ENCODE measurements at places on chromosomes 7 and 10. TPM values are rescaled to one million over a fixed set of nuclear protein-coding genes. Genes with fewer than 3 reads are reported as not detected.

The HABP2 gene
- 0.13 TPM for total RNA-seq

The OR2A1 gene
- not detected for total RNA-seq

The VAX1 gene
- 4.6 TPM for total RNA-seq

DNA sequence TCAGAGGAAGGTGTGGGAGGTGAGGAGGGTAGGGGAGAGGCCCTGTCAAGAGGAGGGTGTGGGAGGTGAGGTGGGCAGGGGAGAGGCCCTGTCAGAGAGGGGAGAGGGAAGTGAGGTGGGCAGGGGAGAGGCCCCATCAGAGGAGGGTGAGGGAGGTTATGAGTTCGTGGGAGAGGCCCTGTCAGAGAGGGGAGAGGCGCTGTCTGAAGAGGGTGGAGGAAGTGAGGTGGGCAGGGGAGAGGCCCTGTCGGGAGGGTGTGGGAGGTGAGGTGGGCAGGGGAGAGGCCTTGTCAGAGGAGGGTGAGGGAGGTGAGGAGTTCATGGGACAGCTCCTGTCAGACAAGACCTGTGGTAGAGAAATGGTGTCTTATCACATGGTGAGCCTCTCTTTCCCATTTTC is 74.4 kb downstream of the INPP5A start:
- no peak overlapping the region for H3K4me3 ChIP-seq
- no peaks in the 10 kb centered on the region for H3K36me3 ChIP-seq

DNA sequence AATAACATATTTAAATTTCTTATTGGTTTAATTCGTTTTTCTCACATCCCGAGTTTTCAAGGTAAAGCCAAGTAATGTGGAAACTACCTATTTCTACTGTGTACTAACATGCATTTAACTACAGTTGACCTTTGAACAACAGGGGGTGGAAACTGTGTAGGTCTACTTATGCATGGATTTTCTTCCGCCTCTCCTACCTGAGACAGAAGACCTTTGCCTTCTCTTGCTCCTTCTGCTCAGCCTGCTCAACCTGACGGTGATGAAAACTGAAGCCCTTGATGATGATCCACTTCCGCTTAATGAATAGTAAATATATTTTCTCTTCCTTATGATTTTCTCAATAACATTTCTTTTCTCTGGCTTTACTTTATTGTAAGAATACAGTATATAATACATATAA is 18.5 kb downstream of the MEOX2 start:
- no peaks in the 10 kb centered on the region for H3K36me3 ChIP-seq
- H3K4me1 ChIP-seq = no peaks in the 10 kb centered on the region
- no peaks in the 10 kb centered on the region for H3K27me3 ChIP-seq
- DNase-seq = no peak
- no peak overlapping the region for H3K27ac ChIP-seq

Measured in Panc1 (cell line).